ENCODE measurements at places on chromosomes 5 and 9. TPM values are rescaled to one million over a fixed set of nuclear protein-coding genes. Genes with fewer than 3 reads are reported as not detected.

DNA sequence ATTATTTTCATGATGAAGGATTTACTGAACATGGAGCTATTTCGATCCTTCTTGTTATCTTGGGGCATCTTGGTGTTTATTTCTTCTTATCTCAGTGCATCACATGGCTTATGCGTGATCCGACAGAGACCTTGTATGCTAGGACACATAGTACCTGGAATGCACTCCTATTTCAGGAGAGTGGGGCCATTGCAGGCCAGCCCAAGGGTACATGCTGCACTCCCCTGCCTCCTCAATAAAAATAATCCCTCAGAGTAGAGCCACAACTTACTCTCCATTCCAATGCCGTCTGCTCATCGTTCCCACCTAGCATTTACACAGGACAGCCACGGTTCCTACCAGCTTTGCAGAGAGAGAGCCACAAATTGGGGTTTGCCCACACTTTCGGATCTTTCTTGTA is 43.5 kb downstream of the PCSK5 start:
- H3K36me3 ChIP-seq = no peaks in the 10 kb centered on the region
- no peak overlapping the region for H3K27ac ChIP-seq
- no peak overlapping the region for H3K4me3 ChIP-seq
- DNase-seq = no peak
- H3K4me1 ChIP-seq = peaks cover 22% of the 10 kb centered on the region
- no peaks in the 10 kb centered on the region for H3K27me3 ChIP-seq

- no peak overlapping the region for H3K4me3 ChIP-seq
- no peak overlapping the region for H3K27ac ChIP-seq
- no peaks in the 10 kb centered on the region for H3K36me3 ChIP-seq
- no peaks in the 10 kb centered on the region for H3K27me3 ChIP-seq
Observed at GRCh38 chr9:84121991-84122523, 141.5 kb downstream of the RMI1 start.

DNA sequence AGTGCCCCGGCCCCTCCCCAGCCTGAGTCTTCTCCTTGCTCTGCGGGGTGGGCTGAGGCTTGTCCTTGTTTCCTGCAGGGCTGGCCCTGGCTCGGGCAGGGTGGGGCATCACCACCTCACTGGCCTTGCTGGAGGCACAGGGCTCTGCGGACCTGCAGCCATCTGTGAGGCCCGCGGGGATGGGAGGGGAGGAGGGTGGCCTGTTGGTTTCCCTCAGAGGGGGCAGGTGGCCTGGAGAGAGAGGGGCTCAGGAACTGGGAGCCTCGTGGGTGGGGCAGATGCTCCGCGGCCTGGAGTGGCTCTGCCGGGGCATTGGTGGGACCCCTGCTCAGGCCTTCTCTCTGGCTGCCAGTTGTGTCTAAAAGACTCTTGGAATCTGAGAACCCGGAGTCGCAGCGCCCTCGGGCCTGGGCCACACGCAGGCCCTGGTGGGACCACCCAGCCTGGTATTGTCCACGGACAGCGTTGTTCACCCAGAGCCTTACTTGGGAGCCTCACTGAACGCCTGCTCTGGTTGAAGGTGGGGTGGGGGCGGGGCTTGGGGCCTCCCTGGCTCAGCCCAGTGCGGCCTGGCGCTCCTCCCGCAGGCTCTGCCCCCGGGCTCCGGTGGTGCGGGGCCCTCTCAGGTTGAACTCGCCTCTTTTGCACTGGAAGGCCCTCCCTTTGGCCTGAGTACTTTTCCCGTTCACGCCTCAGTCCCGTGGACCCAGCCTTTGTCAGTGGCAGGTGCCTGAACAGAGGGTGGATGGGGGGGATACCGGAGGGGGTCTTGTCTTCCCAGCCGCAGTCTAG is 111.3 kb downstream of the RXRA start:
- DNase-seq = no peak
- no peak overlapping the region for H3K4me3 ChIP-seq
- peaks cover 71% of the 10 kb centered on the region for H3K4me1 ChIP-seq

DNA sequence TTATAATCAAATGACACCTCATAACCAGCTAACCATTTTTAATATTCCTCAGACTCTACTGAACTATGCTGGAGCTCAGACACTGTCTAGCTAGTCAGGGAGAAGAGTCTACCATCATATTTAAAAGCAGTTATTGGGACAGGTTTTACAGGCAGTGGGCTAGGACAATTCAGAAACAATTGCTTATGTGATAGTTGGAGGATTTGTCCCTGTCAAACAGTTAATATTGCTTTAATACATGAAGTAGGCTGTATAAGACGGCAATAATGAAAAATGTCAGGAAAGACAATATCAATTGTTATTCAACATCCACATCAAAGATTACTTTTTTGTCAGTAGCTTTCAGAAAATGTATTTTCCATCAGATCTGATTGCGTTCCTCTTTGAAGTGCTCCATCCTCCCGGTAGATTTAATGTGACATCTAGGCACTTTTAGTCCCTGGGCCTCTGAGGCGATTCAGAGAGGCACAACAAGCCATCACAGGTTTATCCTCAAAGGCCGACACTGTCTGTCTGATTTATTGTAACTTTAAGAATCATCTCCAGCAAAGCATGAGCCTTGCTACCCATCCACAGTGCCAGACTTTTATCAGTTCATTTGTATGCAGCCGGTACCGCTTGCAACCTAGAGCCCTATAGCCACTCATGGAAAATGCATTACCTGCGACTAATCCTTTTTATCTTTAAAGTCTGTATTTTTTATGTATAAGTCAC is 152.2 kb downstream of the PSAT1 start:
- no peaks in the 10 kb centered on the region for H3K27me3 ChIP-seq
- no peak for DNase-seq

The NME5 gene
- 2.7 TPM for total RNA-seq

The MARCOL gene
- total RNA-seq = not detected

The SVEP1 gene
- total RNA-seq = 97.8 TPM

The EQTN gene
- not detected for total RNA-seq

The UAP1L1 gene
- total RNA-seq = 20.7 TPM

The PCA3 gene
- total RNA-seq = not detected

All from tibial nerve (tissue), 4 donors.